NCI-H2171 (cell line): ENCODE measurements at places on chromosomes 13 and 19.

- DNase-seq, result no peak
Measured at GRCh38 chr13:82717249-82717648, 1165.0 kb downstream of the SLITRK1 start.

- no peak for DNase-seq
Measured at GRCh38 chr19:55068950-55069864, 6.3 kb upstream of the RDH13 start.

GRCh38 chr19:56119582-56119978 lies 1.5 kb downstream of the ZNF787 start:
- no peak for DNase-seq

- no peak for DNase-seq
Measured at GRCh38 chr19:48090281-48090802, 20.3 kb downstream of the PLA2G4C start.

DNA sequence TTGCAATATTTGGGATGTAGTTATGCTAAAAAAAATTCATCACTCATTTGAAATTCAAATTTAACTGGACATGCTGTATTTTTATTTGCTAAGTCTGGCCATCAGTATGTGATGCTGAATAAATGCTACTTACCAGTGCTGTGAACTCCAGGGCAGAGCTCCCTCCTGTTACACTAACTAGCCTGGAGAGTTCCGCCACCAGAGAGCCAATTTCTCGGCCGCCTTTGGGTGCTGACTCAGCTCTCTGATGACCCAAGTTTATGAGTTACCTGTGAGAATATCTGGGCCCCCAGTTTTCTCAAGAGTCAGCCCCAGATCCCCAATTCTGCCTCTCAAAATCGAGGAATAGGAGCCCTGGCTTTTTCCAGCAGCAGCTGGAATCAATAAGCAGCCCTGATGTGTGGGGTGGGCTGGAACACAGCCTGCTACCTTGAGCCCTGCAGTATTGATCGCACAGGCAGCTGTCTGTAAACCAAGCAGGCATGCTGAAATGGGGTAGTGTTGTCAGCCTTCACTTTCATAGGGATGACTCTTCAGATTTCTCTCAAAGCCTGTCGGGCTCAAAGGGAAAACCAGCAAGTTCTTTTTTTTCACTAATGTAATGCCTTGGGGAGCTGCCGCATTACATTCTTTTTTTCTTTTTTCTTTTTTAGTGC lies 113.7 kb downstream of the DNAJC15 start:
- no peak for DNase-seq

DNA sequence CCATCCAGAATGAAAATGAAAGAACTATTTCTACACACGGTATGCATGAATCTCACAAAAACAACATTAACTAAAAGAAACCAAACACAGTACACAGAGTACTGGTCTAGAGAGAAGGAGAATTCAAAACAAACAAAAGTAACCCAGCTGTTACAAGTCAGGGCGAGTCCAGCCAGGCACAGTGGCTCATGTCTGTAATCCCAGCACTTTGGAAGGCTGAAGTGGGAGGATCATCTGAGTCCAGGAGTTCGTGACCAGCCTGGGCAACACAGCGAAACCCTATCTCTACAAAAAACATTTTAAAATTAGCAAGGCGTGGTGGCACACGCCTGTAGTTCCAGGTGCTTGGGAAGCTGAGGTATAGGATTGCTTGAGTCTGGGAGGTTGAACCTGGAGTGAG lies 1.7 kb upstream of the PSMC4 start:
- no peak for DNase-seq

GRCh38 chr19:14391156-14391821 lies 10.0 kb downstream of the ADGRE5 start:
- no peak for DNase-seq

DNA sequence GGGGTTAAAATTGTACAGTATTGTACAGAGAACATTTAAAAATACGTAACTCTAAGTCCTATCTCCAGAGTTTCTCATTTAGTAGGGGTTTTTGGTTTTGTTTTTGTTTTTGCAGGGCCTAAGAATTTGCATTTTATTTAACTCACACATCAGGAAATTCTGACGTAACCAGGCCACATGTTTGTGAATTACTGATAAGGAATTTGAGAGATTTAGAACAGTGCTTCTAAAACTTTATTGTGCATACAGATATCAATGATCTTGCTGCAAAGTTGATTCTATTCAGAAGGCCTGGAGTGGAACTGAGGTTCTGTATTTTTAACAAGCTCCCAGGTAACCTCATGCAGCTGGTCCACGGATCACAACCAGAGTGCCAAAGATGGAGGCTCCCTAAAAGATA lies 49.3 kb downstream of the LIG4 start:
- no peak for DNase-seq

GRCh38 chr19:18340990-18341868 lies 831 bp downstream of the PGPEP1 start:
- peak; percentile 30 for DNase-seq

- DNase-seq, result no peak
Measured at GRCh38 chr19:52034051-52034728, 6.0 kb upstream of the ZNF614 start.

DNA sequence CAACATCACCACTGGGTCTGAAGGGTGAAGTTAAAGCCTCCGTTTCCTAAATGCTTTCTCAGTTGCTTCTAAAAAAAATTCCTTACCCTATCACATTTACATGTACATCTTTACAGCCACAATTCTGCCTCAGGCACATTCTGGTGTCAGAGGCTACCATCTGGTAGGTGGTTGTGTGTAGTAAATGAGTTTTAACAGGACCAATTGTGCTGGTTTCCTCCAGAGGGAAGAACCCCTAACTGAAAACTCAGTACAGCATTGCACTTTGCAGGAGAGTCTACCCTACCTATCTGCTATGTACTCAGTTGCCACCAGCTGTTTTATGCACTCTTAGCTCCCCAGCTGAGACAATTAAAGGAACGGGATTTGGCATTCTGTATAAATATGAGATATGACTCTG lies 1576.5 kb downstream of the PCDH9 start:
- DNase-seq, result peak; percentile 46

DNA sequence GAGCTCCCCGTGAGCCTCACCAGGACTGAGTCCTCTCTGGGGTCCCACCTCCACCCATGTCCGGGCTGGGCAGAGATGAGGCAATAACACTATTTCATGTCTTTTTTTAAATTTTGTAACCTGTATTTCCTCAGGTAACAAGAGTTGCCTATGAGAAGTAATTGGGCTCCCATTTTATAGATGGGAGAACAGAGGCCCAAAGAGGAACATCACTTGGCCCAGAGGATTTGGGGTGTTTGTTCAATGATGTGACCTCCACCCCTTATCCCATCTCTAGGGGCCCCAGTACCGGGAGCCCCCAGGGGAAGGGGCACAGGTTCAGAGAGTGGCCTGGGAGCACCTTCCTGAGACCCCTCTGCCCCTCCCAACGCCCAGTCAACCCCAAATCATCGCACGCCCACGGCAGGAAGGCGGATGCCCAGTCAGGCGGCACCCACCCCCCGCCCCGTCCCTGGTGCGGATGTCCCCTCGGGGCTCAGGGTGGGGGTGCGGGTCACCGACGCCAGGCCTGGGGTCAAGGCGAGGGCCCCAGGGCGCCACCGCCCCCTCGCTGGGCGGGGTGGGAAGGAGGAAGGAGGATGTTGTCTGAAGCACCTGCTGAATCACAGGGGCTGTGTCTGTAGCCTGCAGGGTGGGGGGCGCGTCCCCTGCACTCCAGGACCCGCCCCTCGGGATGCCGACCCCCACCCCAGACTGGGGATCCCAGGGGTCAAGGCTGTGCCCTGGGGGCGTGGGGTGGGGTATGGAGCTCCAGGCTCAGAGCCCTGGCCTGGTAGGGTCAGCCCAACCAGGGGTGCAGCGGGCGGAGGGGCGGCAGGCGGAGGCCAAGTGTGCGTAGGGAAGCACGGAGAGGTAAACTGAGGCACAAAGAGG lies 9.0 kb upstream of the CIRBP start:
- DNase-seq, result no peak

DNA sequence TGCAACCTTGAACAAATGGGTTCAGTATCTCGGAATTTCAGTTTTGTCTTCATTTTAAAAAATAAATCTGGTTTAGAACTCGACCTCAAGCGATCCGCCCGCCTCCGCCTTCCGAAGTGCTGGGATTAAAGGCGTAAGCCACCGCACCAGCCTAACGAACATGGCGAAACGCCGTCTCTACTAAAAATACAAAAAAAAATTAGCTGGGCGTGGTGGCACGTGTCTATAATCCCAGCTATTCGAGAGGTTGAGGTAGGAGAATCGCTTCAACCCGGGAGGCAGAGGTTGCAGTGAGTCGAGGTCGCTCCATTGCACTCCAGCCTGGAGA lies 571 bp downstream of the ZNF302 start:
- no peak for DNase-seq

DNA sequence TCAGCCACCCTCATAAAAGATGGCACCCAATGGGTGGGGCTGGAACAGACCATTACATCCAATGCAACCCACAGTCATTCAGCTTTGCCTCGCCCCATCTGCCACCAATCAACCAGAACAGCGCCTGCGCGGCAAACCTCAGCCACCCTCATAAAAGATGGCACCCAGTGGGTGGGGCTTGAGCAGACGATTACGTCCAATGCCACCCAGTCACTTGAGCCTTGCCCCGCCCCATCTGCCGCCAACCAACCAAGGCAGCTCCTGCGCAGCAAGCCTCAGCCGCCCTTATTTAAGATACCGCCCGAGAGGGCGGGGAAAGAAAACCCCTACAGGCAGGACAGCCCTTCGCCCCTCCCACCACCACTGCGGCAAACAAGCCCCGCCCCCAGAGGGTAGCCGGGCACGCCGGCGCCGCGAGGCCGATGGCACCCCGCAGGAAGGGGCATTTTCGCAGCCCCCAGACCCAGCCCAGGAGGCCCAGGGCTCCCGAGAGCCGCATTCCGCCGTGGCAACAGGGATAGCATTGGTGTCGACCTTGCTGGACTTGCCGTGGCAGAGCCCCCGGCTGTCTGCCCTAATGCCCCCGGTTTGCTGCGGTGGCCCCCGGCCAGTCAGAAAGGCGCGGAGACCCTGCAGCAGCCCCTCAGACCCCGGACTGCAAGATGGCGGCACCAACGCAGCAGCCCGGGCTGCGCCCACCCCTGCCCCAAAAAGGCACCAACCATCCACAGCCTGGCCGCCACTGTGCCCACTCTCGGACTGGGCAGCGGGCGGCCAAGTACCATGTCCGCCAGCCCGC lies 675 bp downstream of the PEG3 start:
- DNase-seq, result no peak

DNA sequence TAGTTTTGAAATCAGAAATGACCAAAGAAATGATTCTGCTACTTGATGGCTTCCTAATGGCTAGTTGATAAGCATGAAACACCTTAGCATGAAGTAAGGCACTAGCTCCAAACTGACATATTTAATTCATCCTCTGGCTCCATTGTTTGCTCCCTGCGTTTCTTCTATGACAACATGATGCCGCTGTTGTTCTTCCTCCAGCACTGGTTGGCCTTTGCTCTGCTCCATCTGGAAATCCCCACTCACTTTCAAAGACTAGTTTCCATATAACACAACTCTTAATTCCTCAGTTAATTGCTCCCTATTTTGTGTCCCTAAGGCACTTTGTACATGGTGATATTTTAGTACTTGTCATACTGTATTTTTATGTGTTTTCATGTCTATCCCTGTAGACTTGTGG lies 151.6 kb downstream of the GPC6 start:
- DNase-seq, result no peak

- no peak for DNase-seq
Measured at GRCh38 chr13:27535546-27535945, 84.8 kb downstream of the LNX2 start.

DNA sequence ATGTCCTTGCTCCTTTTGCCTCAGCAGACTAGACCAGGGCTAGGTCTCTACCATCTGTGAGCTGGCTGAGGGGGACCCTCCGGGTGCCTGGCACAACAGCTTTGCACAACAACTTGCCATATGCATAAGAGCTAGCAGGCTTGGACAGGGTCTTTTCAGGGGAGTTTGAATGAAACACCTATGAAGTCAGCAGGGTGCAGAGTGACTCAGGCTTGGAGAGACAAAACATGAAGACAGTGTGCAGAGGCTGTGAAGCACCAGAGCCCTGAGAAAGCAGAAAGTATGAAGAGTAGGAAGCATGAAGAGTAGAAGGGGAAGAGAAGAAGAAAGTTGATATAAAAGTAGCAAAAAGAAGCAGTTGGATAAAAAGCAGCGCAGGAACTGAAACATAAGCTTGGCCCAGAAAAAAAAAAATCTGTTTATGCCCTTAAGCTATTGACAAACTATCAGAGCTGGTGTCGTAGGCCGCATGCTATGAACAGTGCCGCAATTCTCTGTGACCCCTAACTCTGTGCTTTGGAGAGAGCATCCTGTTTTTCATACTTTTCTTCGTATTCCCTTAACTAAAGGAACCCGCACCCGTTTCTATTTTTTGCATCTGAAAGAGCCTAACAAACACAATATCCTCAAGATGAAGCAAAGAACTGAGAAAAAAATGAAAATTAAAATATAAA lies 52.7 kb upstream of the FAM216B start:
- DNase-seq, result no peak

DNA sequence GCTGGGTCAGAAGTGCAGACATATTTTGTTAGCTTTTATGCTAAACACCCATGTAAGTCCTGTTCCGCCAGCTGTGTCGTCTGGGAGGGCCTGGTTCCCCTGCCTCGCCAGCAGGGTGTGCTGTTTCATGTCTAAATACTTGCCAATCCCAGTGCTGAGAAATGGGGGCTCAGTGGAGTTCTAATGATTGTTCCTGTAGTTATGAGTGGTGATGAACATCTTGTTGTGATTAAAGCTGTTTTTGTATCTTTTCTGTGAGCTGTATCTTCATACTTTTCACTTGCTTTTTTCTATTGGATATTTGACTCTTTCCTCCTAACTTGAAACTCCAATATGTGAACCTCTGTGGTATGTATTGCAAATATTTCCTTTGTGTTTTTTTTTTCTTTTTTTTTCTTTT lies 32.7 kb downstream of the KDM4B start:
- DNase-seq, result no peak

DNA sequence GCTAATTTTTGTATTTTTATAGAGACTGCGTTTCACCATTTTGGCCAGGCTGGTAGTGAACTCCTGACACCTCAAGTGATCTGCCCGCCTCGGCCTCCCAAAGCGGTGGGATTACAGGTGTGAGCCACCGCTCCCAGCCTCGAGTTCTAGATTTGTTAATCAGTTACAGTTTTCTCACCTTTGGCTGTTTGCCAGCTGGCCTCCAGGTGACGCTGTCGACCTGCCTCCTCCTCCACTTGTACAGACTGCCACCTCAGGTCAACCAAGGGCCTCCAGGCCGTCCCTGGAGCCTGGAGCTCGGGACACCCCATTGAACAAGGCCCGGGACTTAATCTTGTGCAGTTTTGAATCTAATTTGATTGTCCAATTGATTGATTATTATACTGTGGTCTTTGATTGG lies 45.5 kb downstream of the IER2 start:
- DNase-seq, result no peak

- peak; percentile 52 for DNase-seq
Measured at GRCh38 chr19:18519962-18520847, 1.7 kb downstream of the ELL start.

- DNase-seq, result no peak
Measured at GRCh38 chr19:18865973-18866799, 29.8 kb downstream of the CERS1 start.

GRCh38 chr19:1399745-1400144 lies 1.6 kb downstream of the GAMT start:
- DNase-seq, result no peak
